ENCODE measurements at places on chromosomes 16 and 17. TPM values are rescaled to one million over a fixed set of nuclear protein-coding genes. Genes with fewer than 3 reads are reported as not detected.

DNA sequence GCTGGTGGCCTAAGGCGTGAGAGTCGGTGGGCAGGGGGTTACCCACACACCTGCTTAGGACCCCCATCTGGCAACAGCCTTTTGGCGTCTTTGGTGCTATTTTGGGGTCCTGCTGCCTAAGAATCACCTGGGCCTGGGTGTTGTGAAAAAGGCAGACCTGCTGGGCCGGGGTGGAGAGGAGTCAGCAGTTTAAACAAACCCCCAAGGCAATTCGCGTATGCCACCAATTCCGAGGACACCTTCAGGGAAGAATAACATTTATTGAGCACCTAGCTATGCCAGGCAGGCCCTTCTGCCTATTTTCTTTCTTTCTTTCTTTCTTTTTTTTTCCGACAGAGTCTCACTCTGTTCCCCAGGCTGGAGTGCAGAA is 53.9 kb upstream of the TOB1 start:
- H3K4me1 ChIP-seq: peaks cover 41% of the 10 kb centered on the region
- no peak for DNase-seq
- no peaks in the 10 kb centered on the region for H3K36me3 ChIP-seq

DNA sequence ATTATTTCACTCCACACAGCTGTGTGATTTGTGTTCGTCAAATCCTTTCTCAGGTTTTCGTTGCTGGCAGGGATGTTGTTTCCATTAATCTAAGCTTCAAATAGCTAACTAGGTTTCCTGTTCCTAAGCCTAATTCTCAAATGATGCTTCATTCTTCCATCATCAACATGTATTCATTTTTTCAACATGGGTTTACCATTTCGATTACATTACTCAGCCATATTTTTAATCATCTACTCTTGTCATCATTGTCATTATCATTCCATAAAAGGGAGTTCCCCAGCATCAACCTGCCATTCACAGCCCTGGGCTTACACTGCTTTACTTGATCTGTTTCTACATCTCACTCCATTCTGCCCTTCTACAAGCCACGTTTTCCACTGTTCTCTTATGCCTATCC is 33.3 kb upstream of the ANKFN1 start:
- no peaks in the 10 kb centered on the region for H3K36me3 ChIP-seq
- H3K4me1 ChIP-seq: no peaks in the 10 kb centered on the region
- no peak for DNase-seq
- H3K27me3 ChIP-seq: no peaks in the 10 kb centered on the region

RNF151 gene
- total RNA-seq: not detected

DNA sequence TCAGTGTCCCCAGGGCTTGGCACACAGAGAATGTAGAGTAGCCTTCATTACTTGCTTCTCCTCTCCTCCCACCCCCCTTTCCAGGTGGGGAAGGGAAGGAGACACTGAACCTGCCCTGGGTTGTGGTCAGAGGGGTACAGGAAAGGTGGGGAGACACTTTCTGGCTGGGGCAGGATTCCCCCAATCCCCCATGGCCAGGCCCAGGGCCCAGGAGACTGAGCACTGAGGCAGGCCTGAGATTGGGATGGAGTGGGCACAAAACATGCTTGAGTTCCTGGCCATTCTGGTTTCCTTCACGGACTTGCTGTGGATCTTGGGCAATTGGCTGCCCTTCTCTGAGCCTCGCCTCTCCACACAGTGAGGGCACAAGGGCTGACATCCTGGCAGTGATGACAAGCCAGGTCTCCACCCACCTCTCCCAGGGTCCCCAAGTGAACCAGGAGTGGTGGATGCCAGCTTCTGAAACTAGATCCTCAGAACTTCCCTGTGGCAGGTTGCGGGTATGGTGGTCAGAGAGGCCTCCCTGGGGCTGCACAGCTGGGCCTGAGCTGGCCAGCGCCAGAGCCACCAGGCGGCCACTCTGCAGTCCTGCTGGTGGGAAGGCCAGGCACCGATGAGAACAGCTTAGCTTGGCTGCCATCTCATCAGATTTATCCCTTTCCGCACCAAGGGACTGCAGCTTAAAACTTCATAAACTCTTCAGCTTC is 9.3 kb downstream of the ZNF629 start:
- peaks cover 28% of the 10 kb centered on the region for H3K4me1 ChIP-seq
- no peak for DNase-seq
- H3K27me3 ChIP-seq: peaks cover 18% of the 10 kb centered on the region
- peaks cover 7% of the 10 kb centered on the region for H3K36me3 ChIP-seq

GRCh38 chr17:19399750-19400450 is 11.1 kb upstream of the RNF112 start:
- H3K36me3 ChIP-seq: no peaks in the 10 kb centered on the region
- H3K4me1 ChIP-seq: no peaks in the 10 kb centered on the region
- H3K4me3 ChIP-seq: no peak overlapping the region
- H3K27me3 ChIP-seq: no peaks in the 10 kb centered on the region
- no peak for DNase-seq
- no peak overlapping the region for H3K27ac ChIP-seq

- H3K36me3 ChIP-seq: no peaks in the 10 kb centered on the region
- no peak overlapping the region for H3K4me3 ChIP-seq
- no peak overlapping the region for H3K27ac ChIP-seq
- H3K27me3 ChIP-seq: no peaks in the 10 kb centered on the region
These were observed 102.6 kb downstream of the GOSR1 start for GRCh38 chr17:30579610-30580315.

IL34 gene
- 0.16 TPM for total RNA-seq

CCL3 gene
- not detected for total RNA-seq

GRCh38 chr16:24524855-24525677 is 14.3 kb upstream of the RBBP6 start:
- H3K4me1 ChIP-seq: no peaks in the 10 kb centered on the region
- peaks cover 2% of the 10 kb centered on the region for H3K27me3 ChIP-seq
- no peak overlapping the region for H3K27ac ChIP-seq
- no peak for DNase-seq
- no peaks in the 10 kb centered on the region for H3K36me3 ChIP-seq
- H3K4me3 ChIP-seq: no peak overlapping the region

DNA sequence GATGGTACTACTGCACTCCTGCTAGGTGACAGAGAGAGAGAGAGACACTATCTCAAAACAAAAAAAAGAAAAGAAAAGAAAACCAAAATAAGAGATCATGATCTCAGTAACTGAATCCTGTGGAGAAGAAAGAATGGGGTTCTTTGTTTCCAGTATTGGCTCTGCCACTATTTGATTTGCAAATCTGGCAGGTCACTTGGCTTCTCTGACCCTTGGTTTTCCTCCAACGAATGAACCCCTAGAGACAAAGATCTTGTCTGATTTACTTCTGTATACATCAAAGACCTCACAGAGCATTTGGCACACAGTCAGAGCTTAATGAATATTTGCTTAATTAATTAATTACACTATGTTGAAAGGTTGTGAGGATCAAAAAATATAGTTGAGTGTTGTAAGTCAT is 47.9 kb upstream of the NLK start:
- peaks cover 12% of the 10 kb centered on the region for H3K27me3 ChIP-seq
- H3K36me3 ChIP-seq: no peaks in the 10 kb centered on the region
- H3K4me1 ChIP-seq: peaks cover 10% of the 10 kb centered on the region
- H3K4me3 ChIP-seq: no peak overlapping the region
- no peak overlapping the region for H3K27ac ChIP-seq

VWA3A gene
- total RNA-seq: not detected

Data from neural crest cell (in vitro differentiated cells).